ENCODE measurements at places on chromosomes 2 and 18.

GRCh38 chr2:221485503-221485870 lies 86.6 kb downstream of the EPHA4 start:
- peak; percentile 36 for DNase-seq
- H3K4me1 ChIP-seq = no peaks in the 10 kb centered on the region
- H3K27me3 ChIP-seq = no peaks in the 10 kb centered on the region
- no peak overlapping the region for H3K4me3 ChIP-seq
- no peak overlapping the region for H3K27ac ChIP-seq
- no peaks in the 10 kb centered on the region for H3K36me3 ChIP-seq

DNA sequence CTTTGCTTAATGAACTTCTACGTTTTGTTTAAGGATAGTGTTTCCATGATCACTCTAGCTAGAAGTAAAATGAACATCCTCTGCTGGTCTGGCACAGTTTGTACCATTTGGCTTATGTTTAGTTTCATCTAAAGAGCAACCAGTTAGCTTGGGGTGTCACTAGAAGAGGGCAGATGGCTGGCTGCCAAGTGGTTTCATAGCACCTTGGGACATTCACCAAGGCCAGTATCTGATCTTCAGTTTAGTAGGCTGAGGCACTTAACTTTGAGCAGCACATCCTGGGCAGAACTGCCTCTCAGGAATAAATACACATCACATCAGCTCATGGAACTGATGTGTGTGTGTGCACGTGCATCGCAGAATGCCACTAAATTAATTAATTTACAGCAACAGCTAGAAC lies 68.4 kb downstream of the NXPH2 start:
- H3K27ac ChIP-seq = no peak overlapping the region
- no peaks in the 10 kb centered on the region for H3K27me3 ChIP-seq
- H3K36me3 ChIP-seq = no peaks in the 10 kb centered on the region
- no peak for DNase-seq

DNA sequence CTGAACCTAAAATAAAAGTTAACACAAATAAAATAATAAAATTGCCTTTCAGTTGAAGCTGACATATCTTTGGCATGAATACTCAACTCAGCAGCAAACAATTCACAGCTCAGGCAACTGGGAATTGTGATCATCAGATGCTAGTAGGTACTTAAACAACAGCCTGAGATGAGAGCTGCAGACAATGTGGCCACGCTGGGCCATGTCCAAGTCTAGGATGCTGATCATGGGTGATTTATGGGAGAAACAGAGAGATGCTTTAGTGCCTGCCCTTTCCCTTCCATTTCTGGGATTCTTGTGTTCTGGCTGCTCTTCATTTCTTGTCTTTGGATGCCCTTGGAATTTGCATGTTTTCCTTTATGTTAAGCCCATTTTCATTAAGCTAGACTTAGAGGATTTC lies 212.4 kb upstream of the CWC22 start:
- H3K27me3 ChIP-seq = no peaks in the 10 kb centered on the region
- H3K27ac ChIP-seq = no peak overlapping the region
- no peaks in the 10 kb centered on the region for H3K36me3 ChIP-seq
- no peaks in the 10 kb centered on the region for H3K4me1 ChIP-seq
- no peak overlapping the region for H3K4me3 ChIP-seq
- peak; percentile 82 for DNase-seq

DNA sequence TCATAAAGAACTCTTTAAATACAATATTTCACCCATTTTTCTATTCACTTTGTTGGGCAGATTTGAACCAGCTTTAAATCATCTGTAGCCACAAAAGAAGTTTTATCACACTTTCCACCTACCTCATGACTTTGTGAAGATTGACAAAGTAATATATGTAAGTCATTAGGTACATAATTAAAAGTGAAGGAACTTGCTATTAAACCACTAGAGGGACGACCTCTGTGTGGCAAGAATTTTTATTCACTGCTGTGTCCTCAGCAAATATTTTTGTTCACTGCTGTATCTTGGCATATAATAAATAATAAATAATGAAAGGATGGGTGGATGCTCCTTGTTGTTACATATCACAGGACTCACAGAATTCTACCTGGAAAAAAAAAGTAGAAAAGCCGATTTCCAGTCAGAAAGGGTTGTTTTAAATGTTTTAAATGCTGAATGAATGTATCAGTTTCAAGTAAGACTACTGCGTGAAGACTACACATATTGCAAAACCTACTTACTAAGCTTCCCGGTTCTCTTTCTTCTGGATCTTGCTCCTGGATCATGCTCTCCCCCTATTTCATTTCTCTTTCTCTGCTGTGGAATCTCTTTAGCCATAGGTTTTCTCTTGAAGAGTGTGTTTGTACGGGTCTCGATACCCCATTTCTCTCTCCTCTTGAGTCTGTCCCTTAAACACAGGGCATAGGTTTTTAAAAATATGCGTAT lies 44.8 kb downstream of the KCMF1 start:
- H3K27ac ChIP-seq = peak overlapping the region; percentile 5
- H3K36me3 ChIP-seq = no peaks in the 10 kb centered on the region
- H3K4me3 ChIP-seq = no peak overlapping the region
- DNase-seq = no peak
- H3K4me1 ChIP-seq = no peaks in the 10 kb centered on the region

- H3K27me3 ChIP-seq = no peaks in the 10 kb centered on the region
- H3K4me3 ChIP-seq = no peak overlapping the region
- no peak for DNase-seq
- H3K27ac ChIP-seq = no peak overlapping the region
- peaks cover 3% of the 10 kb centered on the region for H3K36me3 ChIP-seq
- H3K4me1 ChIP-seq = no peaks in the 10 kb centered on the region
Observed at GRCh38 chr18:31830686-31831085, 70.0 kb upstream of the SLC25A52 start.

GRCh38 chr2:234565201-234565600 lies 68.3 kb upstream of the ARL4C start:
- peaks cover 5% of the 10 kb centered on the region for H3K4me1 ChIP-seq
- no peak overlapping the region for H3K4me3 ChIP-seq
- peak; percentile 71 for DNase-seq
- H3K27me3 ChIP-seq = no peaks in the 10 kb centered on the region

DNA sequence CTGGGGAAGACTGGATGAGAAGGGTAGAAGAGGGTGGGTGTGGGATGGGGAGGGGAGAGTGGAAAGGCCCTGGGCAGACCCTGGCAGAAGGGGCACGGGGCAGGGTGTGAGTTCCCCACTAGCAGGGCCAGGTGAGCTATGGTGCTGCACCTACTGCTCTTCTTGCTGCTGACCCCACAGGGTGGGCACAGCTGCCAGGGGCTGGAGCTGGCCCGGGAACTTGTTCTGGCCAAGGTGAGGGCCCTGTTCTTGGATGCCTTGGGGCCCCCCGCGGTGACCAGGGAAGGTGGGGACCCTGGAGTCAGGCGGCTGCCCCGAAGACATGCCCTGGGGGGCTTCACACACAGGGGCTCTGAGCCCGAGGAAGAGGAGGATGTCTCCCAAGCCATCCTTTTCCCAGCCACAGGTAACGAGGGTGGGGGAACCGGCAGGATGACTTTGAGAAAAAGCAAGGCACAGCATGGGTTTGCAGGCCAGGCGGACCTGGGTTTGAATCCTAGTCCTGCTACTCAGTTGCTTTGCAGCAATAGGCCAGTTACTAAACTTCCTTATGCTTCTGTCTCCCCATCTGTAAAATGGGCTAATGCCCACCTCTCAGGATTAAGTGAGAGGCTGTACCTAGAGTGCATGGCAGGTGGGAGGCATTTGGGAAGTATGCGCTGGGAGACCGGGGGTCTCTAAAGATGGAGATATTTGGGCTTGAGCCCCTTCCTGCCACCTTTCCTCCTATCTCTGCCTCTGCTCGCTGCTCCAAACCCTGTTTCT lies at the start of gene INHA:
Gene INHA, plus strand, starts transcription at position 74 of the 765 bp plus-strand sequence. Its CDS starts 65 bp downstream, at position 139.
- peaks cover 23% of the 10 kb centered on the region for H3K4me1 ChIP-seq
- DNase-seq = no peak
- H3K36me3 ChIP-seq = peaks cover 8% of the 10 kb centered on the region
- H3K4me3 ChIP-seq = peak within 1 kb of the TSS; percentile 52
- peaks cover 8% of the 10 kb centered on the region for H3K27me3 ChIP-seq

Measured in astrocyte (in vitro differentiated cells and primary cell).